ENCODE measurements at places on chromosomes 6 and 20.

DNA sequence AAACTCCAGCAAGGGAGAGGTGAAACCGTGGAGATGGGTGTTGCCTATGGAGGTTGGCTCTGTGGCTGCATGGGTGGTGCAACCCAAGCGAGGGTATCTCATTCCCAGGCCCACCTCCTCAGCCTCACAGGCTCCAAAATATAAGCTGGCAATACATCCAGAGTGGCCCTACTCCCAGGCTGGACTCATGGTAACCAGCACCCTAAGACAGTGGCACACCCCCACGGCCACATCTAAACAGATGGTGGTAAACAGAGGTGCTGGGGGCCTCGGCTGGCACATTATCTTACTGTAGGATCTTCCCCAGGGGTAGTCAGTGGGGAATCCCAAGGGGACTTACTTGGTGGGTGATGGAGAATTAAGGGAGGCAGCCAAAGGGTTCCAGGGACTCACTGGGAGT, 33.7 kb upstream of the CCND3 start:
- no peak for DNase-seq

DNA sequence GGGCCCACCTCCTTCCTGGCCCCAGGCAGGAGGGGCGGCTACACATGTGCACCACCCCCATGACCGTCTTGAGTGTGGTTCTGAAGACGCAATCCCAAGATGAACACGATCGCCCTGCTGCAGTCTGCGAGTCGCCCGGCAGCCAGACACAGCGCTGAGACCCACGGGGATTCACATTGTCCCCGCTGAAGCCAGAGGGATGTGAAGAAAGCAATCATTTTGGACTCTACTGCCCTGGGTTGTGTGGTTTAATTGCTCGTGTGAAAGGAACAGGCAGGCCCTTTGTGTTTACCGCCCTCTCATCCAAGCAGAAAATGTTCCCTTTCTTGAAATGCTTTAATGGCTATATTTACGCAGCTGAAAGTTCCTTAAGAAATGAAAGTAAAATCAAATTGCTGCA, 279.5 kb downstream of the TAF4 start:
- DNase-seq, result no peak

- no peak for DNase-seq
These were observed 323.9 kb downstream of the ZFAND3 start for GRCh38 chr6:38143191-38144150.

- no peak for DNase-seq
These were observed 44.9 kb upstream of the JAG1 start for GRCh38 chr20:10718661-10719060.

Data from NAMALWA (cell line).